ENCODE measurements at places on chromosomes 6 and 20. TPM values are rescaled to one million over a fixed set of nuclear protein-coding genes. Genes with fewer than 3 reads are reported as not detected.

PYGB gene
- total RNA-seq: 219 TPM

KCNK15 gene
- 2.0 TPM for total RNA-seq

CRISP1 gene
- not detected for total RNA-seq

MACROD2 gene
- 10.0 TPM for total RNA-seq

GRCh38 chr6:138811866-138812265 lies 16.0 kb downstream of the ECT2L start:
- DNase-seq: no peak

DNA sequence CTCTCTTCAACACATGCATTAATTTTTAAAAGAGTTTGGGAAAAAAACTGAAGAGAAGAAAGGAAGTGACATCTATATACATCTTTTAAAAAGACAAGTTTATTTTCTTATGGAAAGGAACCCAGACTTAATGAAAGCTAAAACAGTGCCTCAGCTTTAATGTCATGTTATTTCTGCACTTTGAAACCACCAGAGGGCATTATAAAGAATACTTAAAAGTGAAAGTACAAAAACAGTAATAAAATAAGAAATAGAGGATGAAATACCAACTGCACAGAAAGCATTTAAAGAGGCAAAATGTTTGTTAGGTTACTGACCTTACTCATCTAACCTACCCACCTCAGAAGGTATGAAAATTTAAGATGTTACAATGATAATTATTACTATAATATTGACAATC lies 98.8 kb downstream of the HUS1B start:
- no peak for DNase-seq

DNA sequence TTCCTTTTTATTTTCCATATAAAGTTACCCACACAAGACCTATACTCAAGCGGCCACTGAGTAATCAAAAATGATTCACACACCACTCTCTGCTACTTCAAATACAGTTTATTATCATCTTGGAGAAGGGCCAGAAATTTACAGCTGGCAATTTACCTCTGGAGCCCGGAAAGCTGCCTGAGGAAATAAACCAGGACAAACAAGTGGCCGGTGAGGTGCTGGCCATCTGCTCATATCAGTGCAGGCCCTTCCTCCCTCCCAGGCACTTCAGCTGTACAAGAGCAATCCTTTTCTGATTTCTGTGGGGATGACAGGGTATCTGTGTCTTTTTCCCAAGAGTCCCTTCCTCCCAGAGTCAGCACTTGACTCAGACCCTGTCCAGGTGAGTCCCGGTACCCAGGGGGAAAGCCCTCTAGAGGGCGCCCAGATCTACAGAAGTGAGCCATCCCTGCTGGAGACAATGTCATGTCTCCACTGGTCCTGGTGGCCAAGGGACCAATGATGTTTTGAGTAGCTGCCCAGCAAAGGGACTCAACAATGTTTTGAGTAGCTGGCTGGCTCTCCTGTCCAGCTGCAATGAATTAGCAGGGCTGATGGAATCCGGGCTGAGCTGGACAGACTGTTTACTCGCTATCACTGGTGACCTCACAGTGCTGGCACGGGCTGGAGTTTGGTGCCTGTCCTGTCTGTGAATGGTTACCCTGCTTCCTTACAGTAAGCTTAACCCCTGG lies 23.6 kb downstream of the LRP11 start:
- peak; percentile 94 for DNase-seq

DNA sequence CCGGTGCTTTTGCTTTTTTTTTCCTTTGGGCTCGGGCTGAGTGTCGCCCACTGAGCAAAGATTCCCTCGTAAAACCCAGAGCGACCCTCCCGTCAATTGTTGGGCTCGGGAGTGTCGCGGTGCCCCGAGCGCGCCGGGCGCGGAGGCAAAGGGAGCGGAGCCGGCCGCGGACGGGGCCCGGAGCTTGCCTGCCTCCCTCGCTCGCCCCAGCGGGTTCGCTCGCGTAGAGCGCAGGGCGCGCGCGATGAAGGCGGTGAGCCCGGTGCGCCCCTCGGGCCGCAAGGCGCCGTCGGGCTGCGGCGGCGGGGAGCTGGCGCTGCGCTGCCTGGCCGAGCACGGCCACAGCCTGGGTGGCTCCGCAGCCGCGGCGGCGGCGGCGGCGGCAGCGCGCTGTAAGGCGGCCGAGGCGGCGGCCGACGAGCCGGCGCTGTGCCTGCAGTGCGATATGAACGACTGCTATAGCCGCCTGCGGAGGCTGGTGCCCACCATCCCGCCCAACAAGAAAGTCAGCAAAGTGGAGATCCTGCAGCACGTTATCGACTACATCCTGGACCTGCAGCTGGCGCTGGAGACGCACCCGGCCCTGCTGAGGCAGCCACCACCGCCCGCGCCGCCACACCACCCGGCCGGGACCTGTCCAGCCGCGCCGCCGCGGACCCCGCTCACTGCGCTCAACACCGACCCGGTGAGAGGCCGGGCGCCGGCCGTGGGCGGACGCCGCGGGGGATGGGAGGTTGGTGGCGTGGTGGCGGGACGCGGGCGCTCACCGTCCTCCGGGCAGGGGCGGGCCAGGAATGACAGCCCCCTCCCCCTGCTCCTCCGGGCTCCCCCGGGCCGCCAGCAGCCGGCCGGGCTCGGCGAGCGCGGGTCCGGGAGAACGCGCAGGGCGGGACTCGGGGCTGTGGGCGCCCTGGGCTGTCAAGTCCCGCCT lies 606 bp downstream of the ID4 start:
- peak; percentile 87 for DNase-seq

- no peak for DNase-seq
These were observed 74.5 kb downstream of the LINC00237 start for GRCh38 chr20:21031666-21032065.

- peak; percentile 74 for DNase-seq
These were observed 111.0 kb downstream of the SYCP2 start for GRCh38 chr20:59822291-59823029.

DNA sequence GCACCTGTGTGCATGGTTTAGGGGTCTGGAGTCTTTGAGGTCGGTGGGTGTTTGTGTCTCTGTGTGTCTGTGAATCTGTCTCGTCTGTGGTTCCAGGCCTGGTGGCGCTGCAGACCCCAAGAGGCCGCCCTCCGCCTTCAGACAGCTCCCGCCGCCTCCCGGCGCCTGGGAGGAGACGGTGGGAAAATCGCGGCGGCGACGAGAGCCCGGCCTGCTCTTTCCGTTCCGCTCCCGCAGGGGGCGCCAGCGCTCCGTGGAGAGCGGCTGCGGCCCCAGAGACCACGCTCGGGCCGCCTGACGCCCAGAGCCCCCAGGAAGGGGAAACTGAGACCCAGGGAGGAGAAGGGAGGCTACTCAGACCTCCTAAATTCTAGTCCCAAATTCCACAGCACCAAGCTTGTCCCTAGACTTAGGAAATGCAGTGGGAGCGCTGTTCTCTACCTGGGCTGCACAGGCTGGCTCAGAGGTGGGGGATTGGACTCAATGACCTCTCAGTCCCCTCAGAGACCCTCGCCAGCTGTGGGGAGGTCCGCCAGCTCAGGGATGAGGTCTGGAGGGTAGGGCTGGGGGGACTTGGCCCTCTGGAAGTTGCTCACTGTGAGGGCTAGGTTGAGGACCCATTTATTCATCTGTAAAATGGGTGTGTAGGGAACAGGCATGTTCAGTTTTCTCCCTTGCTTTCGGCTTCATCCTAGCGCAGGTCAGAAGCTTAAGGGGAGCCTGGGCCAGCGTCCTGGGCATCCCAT lies 36.9 kb upstream of the BLCAP start:
- DNase-seq: peak; percentile 84

DNA sequence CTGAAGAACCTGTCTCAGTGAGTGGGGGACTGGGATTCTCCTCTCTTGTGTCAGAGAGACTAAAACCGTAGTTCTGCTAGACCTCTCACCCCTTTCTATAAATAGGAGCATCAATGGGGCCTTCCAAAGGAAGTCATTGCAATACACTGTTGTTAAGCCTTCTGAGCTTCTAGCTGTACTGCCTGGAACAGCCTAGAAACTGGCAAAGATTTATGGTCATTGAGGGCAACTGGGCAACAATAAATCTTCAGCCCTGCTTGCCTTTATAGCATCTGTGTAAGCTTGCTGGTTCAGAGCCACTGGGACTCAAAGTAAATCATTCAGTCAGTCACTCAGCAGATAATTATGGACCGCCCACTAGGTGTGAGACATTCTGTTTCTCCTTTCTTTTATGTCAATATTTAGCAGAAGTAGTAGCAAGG lies 53.2 kb downstream of the PPP1R14C start:
- no peak for DNase-seq

- DNase-seq: no peak
These were observed 6.9 kb downstream of the ENPP3 start for GRCh38 chr6:131643855-131644460.

GRCh38 chr20:38115205-38115604 lies 49.9 kb downstream of the TGM2 start:
- no peak for DNase-seq

DNA sequence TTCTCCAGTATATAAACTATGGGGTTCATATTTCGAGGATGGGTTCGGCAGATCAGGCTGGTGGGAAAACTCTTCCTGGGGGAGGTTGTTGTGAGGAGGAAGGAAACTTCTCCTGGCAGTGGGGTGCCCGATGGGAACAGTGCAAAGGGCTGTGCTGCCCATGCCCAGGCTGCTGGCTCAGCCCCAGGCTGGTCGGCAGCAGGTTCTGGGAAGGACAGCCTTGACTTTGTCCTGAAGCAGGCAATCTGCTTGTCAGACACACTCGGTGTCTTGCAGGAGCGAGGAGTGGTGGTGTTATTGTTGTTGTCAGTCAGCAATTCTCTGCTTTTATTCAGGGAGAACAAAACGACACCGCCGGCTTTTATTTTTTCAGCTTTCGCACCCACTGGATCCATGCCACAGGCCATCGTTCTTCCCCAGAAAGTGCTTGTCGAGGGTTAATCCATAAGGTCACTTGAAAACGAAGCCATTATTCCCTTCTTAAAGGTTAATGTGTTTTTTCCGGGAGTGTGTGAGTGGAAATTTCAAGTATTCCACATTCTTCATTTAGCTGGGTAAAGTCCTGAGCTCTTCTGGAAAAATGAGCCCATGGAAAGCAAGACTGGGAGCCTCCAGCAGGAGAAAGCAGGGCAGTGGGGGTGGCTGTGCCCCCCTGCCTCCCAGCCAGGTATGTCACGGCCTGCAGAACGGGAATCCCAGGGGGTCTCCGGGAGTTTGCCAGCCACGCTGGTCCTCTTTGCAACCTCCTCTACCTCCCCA lies 57.0 kb upstream of the STX16 start:
- DNase-seq: no peak

DNA sequence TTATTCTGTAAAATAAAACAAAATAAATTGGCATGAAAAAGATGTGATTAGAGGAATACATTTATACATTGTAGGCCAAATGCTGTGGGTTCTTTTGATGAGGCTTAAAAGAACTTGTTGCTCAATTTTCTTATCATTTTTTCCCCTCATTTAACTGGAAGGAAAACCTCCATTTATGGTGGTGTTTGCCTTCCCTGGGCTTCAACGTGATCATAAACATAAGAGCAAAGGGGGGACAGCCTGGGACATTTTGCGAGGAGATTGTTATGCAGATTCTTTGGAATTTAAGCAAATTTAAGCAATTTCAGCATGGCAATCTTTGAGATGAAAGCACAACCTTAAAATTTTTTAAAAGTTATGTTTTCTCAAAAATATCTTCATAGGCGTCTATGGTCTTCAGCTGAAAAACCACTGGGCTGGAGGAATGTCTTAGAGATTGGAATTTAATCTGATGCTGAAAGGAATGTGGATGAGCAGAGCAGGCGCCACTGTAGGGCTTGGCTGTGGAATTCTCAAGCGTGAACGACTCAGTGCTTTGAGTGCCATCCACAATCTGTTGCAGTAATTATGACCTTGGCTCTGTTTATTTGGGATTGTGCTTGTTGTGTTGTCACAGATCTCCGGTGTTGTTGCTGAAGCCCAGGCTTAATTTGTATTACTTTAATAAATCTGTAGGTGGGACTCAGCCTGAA lies 149.4 kb upstream of the MLIP start:
- DNase-seq: no peak

- no peak for DNase-seq
These were observed 309.8 kb upstream of the SUPT3H start for GRCh38 chr6:45687570-45687969.

DNA sequence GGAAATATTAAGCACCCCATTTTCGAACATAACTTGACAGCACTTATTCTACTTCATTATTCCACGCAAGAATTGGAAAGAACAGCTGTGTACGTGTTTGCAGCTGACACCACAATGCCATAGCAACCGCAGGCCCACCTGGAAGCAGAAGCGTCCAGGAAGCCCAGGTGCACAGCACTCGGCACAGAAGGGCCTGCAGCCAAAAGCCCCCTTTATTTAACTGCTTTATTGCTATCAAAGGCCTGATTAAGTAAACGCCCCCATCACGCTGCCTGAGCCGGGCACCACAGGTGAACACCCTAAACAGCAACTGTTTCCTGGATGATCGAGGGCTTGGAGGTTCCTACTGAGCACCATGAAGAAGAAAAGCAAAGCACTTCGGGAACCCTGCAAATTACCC lies 6.3 kb downstream of the TAF4 start:
- no peak for DNase-seq

DNA sequence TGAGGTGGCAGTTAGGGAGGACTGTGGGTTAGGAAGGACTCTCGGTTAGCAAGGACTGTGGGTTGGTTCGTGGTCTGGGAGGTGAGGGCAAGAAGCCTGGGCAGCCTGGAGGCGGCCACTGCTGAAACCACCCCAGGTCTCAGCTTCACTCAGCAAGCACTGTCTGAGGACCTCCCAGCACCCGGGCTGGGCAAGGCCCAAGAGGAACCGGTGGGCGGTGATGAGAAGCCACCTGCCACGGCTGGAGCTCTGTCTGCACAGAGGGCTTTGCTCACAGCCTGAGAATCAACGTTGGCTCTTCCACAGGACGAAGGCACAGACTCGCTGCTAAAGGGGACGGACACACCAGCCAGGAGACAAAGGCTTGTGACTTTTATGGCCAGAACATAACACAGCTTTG lies 69.3 kb downstream of the DACT2 start:
- DNase-seq: peak; percentile 58
